Hematopoietic multipotent progenitor cell treated with erythropoietin and hydrocortisone succinate and interleukin-3 and kit ligand, for 6 days (in vitro differentiated cells): ENCODE measurements at places on chromosomes 2 and 18.

- no peak for DNase-seq
These were observed 19.9 kb downstream of the SNED1 start for GRCh38 chr2:241018051-241018891.

DNA sequence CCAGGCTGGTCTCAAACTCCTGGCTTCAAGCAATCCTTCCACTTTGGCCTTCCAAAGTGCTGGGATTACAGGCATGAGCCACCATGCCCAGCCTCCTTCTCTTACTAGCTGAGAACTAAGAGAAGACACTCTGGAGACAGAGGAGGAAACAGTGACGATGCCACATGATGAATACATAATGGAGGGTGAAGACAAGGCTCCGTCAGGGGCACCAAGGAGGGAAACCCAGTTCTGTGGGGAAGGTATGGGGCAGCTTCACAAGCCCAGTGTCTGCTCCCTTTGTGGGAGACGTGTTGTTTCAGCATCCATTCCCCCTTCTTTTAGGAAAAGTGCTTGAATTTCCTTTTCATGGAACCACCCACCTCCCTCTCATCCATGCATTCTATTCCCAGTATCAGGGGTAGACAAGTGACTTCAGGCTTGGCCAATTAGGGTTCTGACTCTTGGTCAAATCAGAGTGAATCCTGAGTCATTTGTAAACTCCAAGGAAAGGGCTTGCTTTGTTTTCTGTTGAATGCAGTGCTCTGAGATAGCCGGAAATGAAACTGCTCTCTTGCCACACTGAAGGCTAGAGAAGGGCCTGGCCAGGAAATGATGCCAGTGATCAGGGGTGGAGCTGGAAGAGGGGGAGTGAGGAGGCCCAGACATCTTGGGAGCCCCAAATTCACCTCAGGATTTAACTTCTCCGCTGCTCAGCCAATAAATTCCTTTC lies 23.7 kb downstream of the TMEM127 start:
- DNase-seq = peak; percentile 77

- DNase-seq = peak; percentile 78
These were observed at the start of gene OBSL1 for GRCh38 chr2:219571311-219572236. Gene OBSL1, minus strand, starts transcription at chr2:219571539. Its CDS starts 307 bp downstream, at chr2:219571232.

GRCh38 chr2:19525313-19525712 lies 166.9 kb upstream of the OSR1 start:
- no peak for DNase-seq

DNA sequence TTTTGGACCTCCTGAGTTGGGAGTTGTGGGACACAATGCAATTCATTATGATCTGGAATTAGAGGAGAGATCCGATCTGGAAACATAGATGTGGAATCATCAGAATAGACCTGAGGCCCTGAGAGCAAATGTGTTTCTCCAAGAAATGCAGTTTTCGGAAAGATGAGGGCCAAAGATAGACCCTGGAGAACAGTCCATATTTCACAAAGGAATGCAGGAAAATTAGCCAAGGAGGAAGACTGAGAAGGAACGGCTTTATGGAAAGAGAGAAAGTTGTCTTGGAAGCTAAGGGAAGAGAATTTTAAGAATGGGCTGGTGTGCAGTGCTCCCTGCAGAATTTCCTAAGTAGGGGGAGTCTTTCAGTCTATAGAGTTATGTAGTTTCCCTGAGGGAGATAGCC lies 11.1 kb upstream of the ZNF532 start:
- DNase-seq = no peak

DNA sequence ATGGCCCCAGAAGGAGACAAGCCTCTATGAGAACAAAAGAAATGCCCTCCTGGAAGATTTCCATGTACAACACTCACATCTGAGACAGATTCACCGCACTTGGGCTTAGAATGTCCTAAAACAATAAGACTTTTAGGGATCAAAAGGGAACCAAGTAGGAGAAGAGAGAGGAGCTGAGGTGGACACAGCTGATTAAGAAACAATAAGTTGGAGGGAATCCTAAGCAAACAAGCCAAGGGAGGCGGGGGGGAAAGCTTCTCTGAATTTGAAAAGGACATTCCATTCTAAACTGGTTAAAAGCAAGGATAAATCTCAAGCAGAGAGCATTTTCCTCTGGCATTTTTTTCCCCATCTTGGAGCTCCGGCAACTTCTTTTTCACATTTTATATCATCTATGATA lies 9.9 kb downstream of the ACVR1 start:
- DNase-seq = no peak

DNA sequence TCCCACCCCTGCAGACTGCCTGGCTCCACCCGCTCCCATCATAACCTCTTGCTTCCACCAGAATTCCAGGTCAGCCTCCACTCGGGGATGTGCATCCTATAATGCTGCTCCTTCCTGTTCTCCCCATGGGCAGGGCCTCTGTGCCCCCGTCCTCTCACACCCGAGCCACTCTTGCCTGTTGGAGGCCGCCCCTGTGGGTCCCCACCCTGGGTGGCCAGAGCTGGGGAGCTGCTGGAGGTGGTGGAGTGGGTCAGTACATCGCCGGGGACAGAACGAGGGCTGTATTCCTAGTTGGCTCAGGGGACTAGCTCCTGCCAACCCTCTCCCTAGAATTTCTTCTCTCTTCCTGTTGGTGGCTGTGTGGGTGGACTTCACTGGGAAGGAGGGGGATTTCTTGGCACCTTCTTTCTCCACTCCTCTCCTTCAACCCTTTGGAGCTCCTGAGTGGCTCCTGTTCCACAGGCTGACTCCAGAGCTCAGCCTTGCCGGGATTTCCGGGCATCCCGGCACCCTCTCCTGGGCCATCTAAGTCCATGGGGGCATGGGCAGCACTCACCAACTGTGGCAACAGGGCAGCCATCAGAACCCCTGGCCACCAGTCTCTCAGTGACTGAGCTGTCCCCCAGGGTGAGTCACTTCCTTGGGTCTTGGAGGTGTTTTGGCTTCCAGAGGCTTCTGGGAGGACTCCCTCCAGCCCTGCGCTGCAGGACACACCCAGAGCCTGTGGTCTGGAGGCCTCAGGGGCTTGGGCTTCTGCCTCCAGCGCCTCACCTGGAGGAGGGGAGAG lies 88.2 kb upstream of the MCFD2 start:
- DNase-seq = no peak

- DNase-seq = no peak
These were observed 148.4 kb downstream of the PRKCE start for GRCh38 chr2:45799679-45800381.

- DNase-seq = peak; percentile 76
These were observed 27.9 kb upstream of the ASNSD1 start for GRCh38 chr2:189633392-189633811.

- DNase-seq = peak; percentile 34
These were observed 346.7 kb downstream of the RAD51AP2 start for GRCh38 chr2:17171446-17172049.

- no peak for DNase-seq
These were observed 82.3 kb downstream of the VAPA start for GRCh38 chr18:9996094-9996493.

DNA sequence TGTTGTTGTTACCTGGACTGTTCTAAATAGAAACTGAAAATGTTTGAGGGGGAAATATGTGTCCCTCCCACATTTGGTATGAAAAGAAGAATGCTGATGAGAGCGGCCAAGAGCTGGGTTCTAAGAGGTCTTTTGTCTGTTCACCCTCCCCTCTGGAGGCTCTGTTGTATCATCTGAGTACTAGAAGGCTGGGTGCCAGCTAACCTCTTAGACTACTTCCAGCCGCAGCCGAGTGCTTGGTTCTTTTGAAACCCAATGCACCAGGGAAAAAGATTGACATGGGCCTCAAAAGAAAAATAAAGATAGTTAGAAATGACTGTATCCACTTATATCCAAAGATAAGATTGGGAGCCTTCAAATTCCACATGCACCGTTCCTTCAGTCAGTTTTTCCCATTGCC lies 255.9 kb downstream of the TXNL1 start:
- DNase-seq = no peak
